ENCODE measurements at places on chromosomes 12 and 14.

DNA sequence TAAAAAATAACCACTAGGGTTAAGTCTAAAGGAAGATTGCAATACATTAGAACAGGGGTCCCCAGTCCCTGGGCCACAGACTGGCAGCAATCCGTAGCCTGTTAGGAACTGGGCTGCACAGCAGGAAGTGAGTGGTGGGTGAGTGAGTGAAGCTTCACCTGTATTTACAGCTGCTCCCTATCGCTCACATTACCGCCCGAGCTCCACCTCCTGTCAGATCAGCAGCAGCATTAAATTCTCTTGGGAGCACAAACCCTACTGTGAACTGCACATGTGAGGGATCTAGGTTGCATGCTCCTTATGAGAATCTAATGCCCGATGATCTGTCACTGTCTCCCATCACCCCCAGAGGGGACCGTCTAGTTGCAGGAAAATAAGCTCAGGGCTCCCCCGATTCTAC, 15.5 kb downstream of the ADGRD1 start:
- DNase-seq: no peak

- no peak for DNase-seq
These were observed 55.3 kb upstream of the FGD4 start for GRCh38 chr12:32344047-32344446.

DNA sequence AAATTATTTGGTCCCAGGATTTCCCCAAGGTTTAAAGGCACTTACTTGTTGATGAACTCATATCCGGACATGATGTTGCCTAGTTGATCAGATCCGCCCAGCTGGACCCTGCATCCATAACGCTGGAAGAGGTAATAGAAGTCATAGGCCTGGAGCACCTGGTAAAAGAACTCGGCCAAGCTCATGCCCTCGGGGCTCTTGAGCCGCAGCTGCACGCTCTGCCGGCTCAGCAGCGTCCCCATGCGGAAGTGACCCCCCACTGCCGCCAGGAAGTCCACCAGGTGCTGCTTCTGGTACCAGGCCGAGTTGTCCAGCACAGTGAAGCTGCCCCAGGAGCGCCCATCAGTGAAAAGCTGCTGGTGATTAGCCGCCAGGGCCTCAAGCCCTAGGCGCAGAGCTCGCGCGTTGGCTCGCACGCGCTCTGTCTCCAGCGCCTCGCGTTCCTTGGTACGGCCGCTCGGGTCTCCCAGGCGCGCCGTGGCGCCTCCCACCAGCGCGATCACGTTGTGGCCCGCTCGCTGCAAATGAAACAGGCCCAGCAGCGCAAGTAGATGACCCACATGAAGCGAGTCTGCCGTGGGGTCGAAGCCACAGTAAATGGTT, 545 bp downstream of the YARS2 start:
- DNase-seq: peak; percentile 6

DNA sequence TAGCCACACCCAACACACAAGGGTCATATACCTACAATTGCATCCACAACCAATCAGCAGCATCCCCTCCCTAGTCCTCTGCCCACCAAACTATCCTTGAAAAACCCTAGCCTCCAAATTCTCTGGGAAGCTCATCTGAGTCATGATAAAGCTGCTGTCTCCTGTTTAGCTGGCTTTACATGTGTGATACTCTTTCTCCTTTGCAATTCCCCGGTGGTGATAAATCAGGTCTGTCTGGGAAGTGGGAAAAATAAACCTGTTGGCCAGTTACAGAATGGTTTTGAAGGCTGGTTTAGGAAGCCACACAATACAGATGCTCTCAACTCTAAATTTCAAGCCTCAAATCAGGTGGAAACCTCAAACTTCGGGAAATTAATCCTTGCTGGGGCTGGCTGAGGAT, 41.9 kb downstream of the TMEM132D start:
- DNase-seq: no peak

DNA sequence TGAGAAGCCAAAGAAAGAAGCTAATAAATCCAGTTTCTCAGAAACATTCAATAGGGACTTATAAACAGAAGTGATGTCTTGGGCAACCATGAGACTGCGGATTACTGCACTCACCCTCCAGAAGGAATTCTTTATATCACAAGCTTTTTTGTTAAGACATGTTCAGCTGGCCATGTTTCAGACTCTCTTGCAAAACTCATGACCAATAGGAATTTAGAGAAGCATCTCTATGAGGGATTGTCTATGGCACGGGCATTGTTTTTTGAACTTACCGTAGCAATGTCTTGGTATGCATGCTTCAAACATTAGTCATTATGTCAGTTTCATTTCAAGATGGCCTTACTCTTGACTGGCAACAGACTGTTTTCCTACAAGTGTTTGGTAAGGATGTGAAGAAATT, 15.5 kb upstream of the ZNF268 start:
- DNase-seq: no peak

- DNase-seq: no peak
These were observed 96.3 kb upstream of the NAV3 start for GRCh38 chr12:77734214-77734883.
